Ascending aorta (tissue), 2 donors: ENCODE measurements at places on chromosomes 3 and 15. TPM values are rescaled to one million over a fixed set of nuclear protein-coding genes. Genes with fewer than 3 reads are reported as not detected.

UNC13C gene
- 2.0 TPM for total RNA-seq

- H3K36me3 ChIP-seq: no peaks in the 10 kb centered on the region
- no peak overlapping the region for H3K4me3 ChIP-seq
- no peak overlapping the region for H3K27ac ChIP-seq
- no peaks in the 10 kb centered on the region for H3K4me1 ChIP-seq
- DNase-seq: no peak
- no peaks in the 10 kb centered on the region for H3K27me3 ChIP-seq
These were observed 49.7 kb upstream of the UBE2E2 start for GRCh38 chr3:23153436-23153835.

DNA sequence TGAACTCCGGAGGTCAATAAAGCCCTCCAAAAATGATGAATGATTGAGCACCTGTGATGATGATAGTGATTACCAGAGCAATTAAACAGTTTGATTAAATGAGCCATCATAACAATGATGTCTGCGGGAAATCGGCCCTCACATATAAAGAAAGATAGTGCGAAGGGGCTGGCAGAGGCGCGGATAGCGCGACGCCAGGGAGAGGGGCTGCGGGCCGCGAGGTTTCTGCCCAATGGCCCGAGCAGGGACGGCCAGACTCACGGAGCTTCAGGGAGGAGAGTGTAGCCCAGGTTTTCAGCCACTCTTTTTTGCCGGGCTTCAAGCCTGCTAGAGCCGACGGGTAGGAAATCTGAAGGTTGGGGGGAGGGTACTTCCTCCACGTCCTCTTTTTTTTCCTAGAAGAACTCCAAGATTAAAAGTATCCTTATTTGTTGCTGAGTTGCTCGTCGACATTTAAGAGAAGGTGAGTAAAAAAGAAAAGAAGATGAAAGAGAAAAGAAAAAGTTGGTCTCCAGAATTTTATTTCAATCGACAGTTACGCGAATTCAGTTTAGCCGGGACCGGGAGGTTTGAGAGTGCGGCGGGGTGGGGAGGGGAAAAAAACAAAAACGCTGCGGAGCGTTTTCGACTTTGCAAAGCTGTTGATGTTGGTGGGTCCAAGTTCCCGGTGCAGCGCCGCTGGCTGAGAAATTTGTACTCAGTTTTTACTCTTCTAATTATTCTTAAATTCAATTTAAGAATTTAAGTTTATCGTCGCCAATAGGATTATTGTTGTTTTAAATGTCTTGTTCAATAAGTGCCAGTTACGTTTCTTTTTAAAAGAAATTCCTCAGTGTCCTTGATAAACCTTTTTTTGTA, 2.2 kb upstream of the MEIS2 start:
- no peaks in the 10 kb centered on the region for H3K27me3 ChIP-seq
- H3K4me1 ChIP-seq: no peaks in the 10 kb centered on the region
- peak overlapping the region; percentile 66 for H3K4me3 ChIP-seq
- no peaks in the 10 kb centered on the region for H3K36me3 ChIP-seq
- peak overlapping the region; percentile 94 for H3K27ac ChIP-seq

OXSM gene
- not detected for total RNA-seq

GRCh38 chr3:151581035-151581434, 120.2 kb upstream of the IGSF10 start:
- no peak overlapping the region for H3K27ac ChIP-seq
- no peak overlapping the region for H3K4me3 ChIP-seq
- H3K4me1 ChIP-seq: no peaks in the 10 kb centered on the region
- H3K27me3 ChIP-seq: no peaks in the 10 kb centered on the region
- H3K36me3 ChIP-seq: no peaks in the 10 kb centered on the region
- no peak for DNase-seq

- no peaks in the 10 kb centered on the region for H3K27me3 ChIP-seq
- no peak overlapping the region for H3K27ac ChIP-seq
These were observed 471.8 kb downstream of the MFSD1 start for GRCh38 chr3:159273608-159274007.

GRCh38 chr3:49352890-49353421, 5.2 kb downstream of the GPX1 start:
- peaks cover 6% of the 10 kb centered on the region for H3K36me3 ChIP-seq
- H3K4me3 ChIP-seq: no peak overlapping the region
- no peaks in the 10 kb centered on the region for H3K27me3 ChIP-seq
- no peaks in the 10 kb centered on the region for H3K4me1 ChIP-seq

GRCh38 chr3:13771496-13771895, 108.4 kb downstream of the WNT7A start:
- no peaks in the 10 kb centered on the region for H3K36me3 ChIP-seq
- no peak for DNase-seq
- H3K4me3 ChIP-seq: no peak overlapping the region

GRCh38 chr15:64134345-64134829, 17.1 kb upstream of the SNX22 start:
- no peaks in the 10 kb centered on the region for H3K4me1 ChIP-seq
- DNase-seq: no peak
- H3K4me3 ChIP-seq: no peak overlapping the region
- H3K27me3 ChIP-seq: no peaks in the 10 kb centered on the region
- H3K36me3 ChIP-seq: peaks cover 84% of the 10 kb centered on the region
- no peak overlapping the region for H3K27ac ChIP-seq

GRCh38 chr3:30084971-30085403, 521.4 kb upstream of the TGFBR2 start:
- H3K27me3 ChIP-seq: no peaks in the 10 kb centered on the region
- DNase-seq: no peak
- no peaks in the 10 kb centered on the region for H3K36me3 ChIP-seq
- H3K4me1 ChIP-seq: no peaks in the 10 kb centered on the region
- no peak overlapping the region for H3K27ac ChIP-seq

GHSR gene
- total RNA-seq: not detected

DNA sequence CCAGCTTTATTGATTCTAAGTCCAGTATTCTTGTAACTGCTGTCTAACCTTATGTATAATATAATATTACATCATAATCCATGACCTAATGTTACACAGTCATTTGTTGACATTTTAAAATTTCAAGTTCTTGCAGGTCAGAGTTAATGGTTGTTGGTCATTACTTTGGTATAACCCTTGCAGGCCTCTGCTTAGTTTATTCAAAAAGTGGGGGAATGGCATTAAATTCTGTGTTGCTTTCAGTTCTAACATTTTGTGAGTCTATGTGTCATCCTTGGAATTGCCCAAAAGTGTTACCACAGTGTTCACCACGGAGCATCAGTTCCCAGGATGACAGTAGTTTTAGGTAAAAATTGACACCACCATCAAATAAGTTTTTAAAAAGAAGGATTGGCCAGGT, 174.8 kb upstream of the BCL6 start:
- DNase-seq: no peak
- H3K4me1 ChIP-seq: no peaks in the 10 kb centered on the region
- H3K27ac ChIP-seq: no peak overlapping the region
- no peaks in the 10 kb centered on the region for H3K36me3 ChIP-seq
- H3K27me3 ChIP-seq: no peaks in the 10 kb centered on the region

GRCh38 chr3:184423561-184423960, 43.7 kb downstream of the CHRD start:
- H3K4me1 ChIP-seq: peaks cover 17% of the 10 kb centered on the region
- no peak overlapping the region for H3K4me3 ChIP-seq
- H3K27ac ChIP-seq: no peak overlapping the region
- no peaks in the 10 kb centered on the region for H3K27me3 ChIP-seq

CEP19 gene
- total RNA-seq: 2.6 TPM

DNA sequence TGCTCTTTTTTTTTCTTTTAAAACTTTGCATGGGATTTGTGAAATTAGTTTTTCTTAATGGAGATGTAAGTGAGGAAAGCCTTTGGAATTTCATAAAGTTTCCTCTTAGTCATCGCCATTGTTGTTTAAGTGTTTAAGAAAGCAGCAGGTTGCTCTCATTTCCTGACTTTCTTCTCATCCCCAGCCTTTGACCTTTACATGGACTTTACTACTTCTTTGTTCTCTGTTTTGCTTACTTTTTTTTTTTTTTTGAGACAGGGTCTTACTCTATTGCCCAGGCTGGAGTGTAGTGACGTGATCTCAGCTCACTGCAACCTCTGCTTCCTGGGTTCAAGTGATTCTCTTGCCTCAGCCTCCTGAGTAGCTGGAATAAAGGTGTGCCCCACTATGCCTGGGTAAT, 38.6 kb downstream of the FBXL2 start:
- no peaks in the 10 kb centered on the region for H3K27me3 ChIP-seq
- no peak overlapping the region for H3K27ac ChIP-seq
- no peak for DNase-seq
- H3K4me3 ChIP-seq: no peak overlapping the region

FILIP1L gene
- total RNA-seq: 106 TPM

- peaks cover 53% of the 10 kb centered on the region for H3K4me1 ChIP-seq
- H3K27ac ChIP-seq: peak overlapping the region; percentile 37
- H3K27me3 ChIP-seq: no peaks in the 10 kb centered on the region
- DNase-seq: no peak
These were observed 150.5 kb upstream of the LRRFIP2 start for GRCh38 chr3:37324850-37325321.

AADACL2 gene
- not detected for total RNA-seq

PLA2G4B gene
- 13.9 TPM for total RNA-seq

CYP1A2 gene
- total RNA-seq: not detected

DNA sequence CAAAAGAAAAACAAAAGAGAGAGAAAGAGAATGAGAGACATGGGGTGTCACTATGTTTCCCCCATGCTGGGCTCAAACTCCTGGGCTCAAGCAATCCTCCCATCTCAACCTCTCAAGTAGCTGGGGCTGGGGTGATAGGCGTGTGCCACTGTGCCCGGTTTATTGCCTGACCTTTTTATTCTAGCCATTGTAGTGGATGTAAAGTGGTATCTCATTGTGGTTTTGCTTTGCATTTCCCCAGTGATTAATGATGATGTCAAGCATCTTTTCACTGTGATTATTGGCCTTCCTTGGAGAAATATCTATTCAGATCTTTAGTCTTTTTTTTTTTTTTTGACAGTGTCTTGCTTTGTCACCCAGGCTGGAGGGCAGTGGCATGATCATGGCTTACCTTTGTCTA, 37.7 kb upstream of the GK5 start:
- no peaks in the 10 kb centered on the region for H3K36me3 ChIP-seq
- no peak for DNase-seq
- H3K27me3 ChIP-seq: no peaks in the 10 kb centered on the region
- H3K4me3 ChIP-seq: no peak overlapping the region

GRCh38 chr15:99619712-99620111, 53.9 kb downstream of the MEF2A start:
- H3K4me3 ChIP-seq: no peak overlapping the region
- no peaks in the 10 kb centered on the region for H3K36me3 ChIP-seq
- H3K4me1 ChIP-seq: peaks cover 3% of the 10 kb centered on the region
- DNase-seq: no peak
- H3K27me3 ChIP-seq: no peaks in the 10 kb centered on the region

- H3K27ac ChIP-seq: no peak overlapping the region
- no peaks in the 10 kb centered on the region for H3K4me1 ChIP-seq
- no peak for DNase-seq
- H3K36me3 ChIP-seq: no peaks in the 10 kb centered on the region
These were observed 539.5 kb upstream of the AGTR1 start for GRCh38 chr3:148158210-148158609.

GRCh38 chr15:63735449-63735848, 98.3 kb downstream of the HERC1 start:
- peaks cover 30% of the 10 kb centered on the region for H3K36me3 ChIP-seq
- no peaks in the 10 kb centered on the region for H3K27me3 ChIP-seq
- no peak overlapping the region for H3K4me3 ChIP-seq
- no peak for DNase-seq
- H3K27ac ChIP-seq: no peak overlapping the region

DAZL gene
- total RNA-seq: not detected

TRAK1 gene
- total RNA-seq: 37.5 TPM

RTP4 gene
- not detected for total RNA-seq

RUVBL1 gene
- 10.3 TPM for total RNA-seq

GRCh38 chr3:89067736-89068135, 39.7 kb upstream of the EPHA3 start:
- no peak overlapping the region for H3K4me3 ChIP-seq
- no peak for DNase-seq
- no peaks in the 10 kb centered on the region for H3K36me3 ChIP-seq
- no peak overlapping the region for H3K27ac ChIP-seq

EIF2A gene
- 83.2 TPM for total RNA-seq

DNA sequence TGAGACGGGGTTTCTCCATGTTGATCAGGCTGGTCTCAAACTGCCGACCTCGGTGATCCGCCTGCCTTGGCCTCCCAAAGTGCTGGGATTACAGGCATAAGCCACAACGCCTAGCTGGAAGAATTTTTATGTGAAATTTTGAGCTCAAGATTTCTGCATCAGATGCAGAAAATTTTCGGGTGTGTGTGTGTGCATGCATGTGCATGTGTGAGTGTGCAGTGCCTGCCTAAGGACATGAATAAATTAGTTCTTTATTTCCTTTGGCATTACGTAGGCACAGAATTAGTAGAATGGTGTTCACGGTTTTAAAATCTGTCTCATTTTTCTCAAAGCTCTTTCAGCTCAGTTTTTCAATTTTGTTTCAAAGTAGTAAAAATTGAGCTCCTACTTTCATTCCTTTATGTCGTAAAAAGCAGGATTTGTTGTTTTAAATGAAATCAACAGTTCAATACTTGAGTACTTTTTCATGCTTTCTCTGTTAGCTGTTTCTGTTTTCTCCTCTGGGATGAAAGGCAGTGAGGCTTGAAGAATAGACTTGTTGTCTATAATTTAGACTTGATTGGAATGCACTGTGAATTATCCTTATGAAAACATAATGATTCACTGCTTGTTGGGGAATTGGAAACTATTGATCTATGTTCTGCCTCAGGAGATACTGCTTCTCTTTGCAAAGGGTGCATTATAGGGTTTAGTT, 23.3 kb upstream of the RAB11A start:
- no peaks in the 10 kb centered on the region for H3K36me3 ChIP-seq
- no peak overlapping the region for H3K27ac ChIP-seq
- no peak overlapping the region for H3K4me3 ChIP-seq
- H3K27me3 ChIP-seq: no peaks in the 10 kb centered on the region

- no peak overlapping the region for H3K27ac ChIP-seq
- no peaks in the 10 kb centered on the region for H3K27me3 ChIP-seq
- DNase-seq: no peak
- no peaks in the 10 kb centered on the region for H3K36me3 ChIP-seq
- no peak overlapping the region for H3K4me3 ChIP-seq
These were observed 192.6 kb upstream of the MBNL1 start for GRCh38 chr3:152076148-152076547.

DNA sequence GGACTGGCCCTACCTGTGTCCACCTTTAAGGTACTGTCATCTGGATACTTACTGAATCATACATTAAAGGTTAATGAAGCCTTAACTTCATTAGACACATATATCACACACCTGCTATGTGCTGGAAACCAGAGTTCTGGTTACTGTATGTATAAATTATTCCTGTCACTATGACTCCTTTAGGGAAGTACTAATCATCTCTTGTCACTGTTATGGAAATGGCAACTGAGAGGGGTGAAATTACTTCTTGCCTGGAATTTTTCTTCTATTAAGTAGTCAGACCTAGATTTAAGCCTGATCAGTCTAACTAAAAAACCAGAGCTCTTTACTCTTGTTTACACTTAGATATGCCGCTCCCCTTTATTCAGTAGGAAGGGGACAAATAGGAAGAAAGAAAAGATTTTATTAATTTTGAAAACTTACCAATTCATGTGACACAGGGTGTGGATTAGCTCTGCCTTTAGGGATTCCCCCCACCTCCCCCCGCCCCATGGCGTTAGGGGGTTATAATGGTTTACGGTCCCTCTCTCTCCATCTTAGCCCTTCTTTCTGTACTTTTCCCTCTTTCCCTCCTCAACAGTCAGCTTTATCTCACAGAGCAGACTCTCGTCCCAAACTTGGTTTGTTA, 152.5 kb downstream of the KLHL25 start:
- peak overlapping the region; percentile 88 for H3K27ac ChIP-seq
- H3K27me3 ChIP-seq: no peaks in the 10 kb centered on the region
- no peak for DNase-seq
- H3K36me3 ChIP-seq: peaks cover 21% of the 10 kb centered on the region
- H3K4me3 ChIP-seq: peak overlapping the region; percentile 31

- no peak for DNase-seq
- no peaks in the 10 kb centered on the region for H3K27me3 ChIP-seq
- no peaks in the 10 kb centered on the region for H3K4me1 ChIP-seq
- no peak overlapping the region for H3K4me3 ChIP-seq
- no peak overlapping the region for H3K27ac ChIP-seq
These were observed 54.0 kb downstream of the TAFA4 start for GRCh38 chr3:68878322-68878721.

HESX1 gene
- total RNA-seq: not detected
